ENCODE measurements at places on chromosomes 3 and 15. TPM values are rescaled to one million over a fixed set of nuclear protein-coding genes. Genes with fewer than 3 reads are reported as not detected.

Gene SLC15A2
- 1.8 TPM for total RNA-seq

Gene FGF12
- total RNA-seq: not detected

DNA sequence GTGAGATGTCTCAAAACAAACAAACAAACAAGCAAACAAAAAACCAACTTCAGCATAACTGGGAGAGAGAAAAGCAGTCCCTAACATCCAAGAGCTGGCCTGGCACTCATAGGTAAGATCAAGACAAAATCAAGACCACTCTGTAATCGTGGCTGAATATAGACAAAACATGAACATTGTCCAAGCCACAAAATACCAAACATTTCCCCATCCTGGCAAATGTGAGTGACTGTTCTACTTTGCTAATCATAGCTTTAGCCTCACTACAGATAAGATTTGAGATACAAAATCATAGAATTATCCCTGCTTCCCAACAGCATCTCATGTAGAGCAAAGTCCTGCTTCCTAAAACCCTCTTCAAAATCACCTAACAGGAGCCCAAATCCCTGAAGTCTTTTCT lies 116.7 kb upstream of the PRTG start:
- DNase-seq: no peak

GRCh38 chr15:63544258-63545026 lies 40.0 kb downstream of the USP3 start:
- DNase-seq: no peak

- DNase-seq: no peak
These were observed 25.9 kb downstream of the RFTN1 start for GRCh38 chr3:16487511-16488175.

- no peak for DNase-seq
These were observed 11.6 kb downstream of the CCR5AS start for GRCh38 chr3:46395210-46395661.

- DNase-seq: no peak
These were observed 16.0 kb downstream of the STARD9 start for GRCh38 chr15:42591238-42591934.

DNA sequence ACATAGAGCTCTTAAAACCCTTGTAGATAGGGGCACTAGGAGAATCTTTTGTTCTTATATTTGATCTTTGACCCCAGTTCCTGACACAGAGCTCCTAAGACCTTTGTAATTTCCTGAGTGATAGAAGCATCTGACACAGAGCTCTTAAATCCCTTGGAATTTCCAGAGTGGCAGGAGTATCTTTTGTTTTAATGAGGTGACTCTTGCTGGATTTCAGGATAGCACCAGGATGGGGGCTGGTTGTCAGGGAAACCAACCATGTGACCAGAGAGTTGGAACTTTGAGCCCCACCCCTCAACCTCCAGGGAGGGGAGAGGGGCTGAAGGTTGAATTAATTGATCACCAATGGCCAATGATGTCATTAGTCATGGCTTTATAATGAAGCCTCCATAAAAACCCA lies 47.6 kb upstream of the ST8SIA2 start:
- no peak for DNase-seq
